ENCODE measurements at places on chromosomes 4 and X.

DNA sequence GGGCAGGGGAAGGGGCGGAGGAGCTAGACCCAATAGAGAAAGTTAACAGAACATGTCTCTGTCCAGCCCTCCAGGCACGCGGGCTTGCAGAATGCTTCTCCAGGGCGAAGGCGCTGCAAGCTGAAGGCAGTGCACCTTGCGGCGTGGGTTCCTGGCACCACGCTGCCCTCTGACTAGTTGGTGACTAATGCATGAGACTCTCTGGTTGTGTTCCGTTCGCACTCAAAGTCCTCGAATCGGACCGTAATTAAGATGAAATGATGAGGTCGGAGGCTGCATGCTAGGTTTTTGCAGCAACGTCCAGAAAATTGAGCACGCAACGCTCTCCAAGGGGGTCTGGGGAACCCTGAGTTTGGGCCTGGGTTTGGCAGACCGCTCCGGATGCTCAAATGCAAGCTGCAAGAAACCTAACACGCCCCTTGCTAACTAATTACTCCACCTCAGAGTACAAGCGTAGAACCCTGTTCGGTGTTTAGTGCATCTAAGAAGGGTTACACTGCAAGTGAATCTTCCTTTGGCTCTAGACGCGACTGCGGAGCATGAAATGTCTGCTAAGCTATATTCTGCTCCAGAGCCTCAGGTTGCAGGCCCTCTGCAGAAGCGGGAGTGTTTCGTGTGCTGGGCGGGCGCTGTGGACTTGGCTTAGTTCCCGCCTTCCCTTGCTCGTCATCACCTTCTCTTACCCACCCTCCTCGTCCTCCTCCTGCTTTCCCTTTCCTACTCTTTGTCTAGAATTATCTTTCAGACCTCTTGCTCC lies 57.1 kb upstream of the NKAP start:
- no peak for DNase-seq

GRCh38 chr4:118749347-118749988 lies 64.3 kb downstream of the METTL14 start:
- no peak for DNase-seq

DNA sequence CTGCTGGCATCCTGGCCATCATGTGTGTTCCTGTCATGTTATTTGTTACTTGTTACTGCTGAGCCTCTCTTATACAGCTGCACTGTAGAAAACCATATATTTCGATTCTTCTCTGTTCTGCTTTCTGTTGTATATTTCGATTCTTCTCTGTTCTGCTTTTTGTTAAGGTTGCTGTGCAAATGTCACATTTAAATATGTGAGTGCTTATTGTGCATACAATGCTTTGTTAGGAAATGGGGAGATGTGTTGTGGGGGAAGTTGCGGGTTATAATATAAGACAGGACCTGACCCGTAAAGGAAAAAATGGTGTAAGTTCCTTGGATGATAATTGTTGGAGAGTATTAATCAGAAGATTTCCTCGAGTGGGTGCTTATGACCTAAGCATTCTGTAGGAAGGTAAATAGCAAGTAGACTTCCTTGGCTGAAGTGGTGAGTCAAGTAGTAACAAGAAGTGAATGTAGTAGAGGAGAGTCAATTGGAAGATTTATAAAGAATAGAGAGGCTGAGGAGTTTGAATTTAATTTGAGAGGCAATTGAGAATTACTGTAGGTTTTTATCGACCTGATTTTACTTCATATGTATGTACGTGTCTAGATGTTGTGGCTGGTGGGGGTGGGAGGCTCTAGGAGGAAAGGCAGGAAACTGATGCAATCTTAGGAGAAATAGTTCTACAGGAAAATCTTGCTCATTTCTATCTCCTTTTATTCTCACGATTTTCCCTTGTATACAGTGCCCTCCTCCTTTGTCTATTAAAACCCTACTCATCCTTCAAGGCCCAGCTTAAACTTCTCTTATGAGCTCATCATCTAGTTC lies 8.5 kb downstream of the OGT start:
- no peak for DNase-seq

GRCh38 chr4:175469514-175469913 lies 342.6 kb downstream of the GPM6A start:
- DNase-seq: no peak

Data from uterus (tissue), 4 donors.